ENCODE measurements at places on chromosomes 7 and 10. TPM values are rescaled to one million over a fixed set of nuclear protein-coding genes. Genes with fewer than 3 reads are reported as not detected.

DNA sequence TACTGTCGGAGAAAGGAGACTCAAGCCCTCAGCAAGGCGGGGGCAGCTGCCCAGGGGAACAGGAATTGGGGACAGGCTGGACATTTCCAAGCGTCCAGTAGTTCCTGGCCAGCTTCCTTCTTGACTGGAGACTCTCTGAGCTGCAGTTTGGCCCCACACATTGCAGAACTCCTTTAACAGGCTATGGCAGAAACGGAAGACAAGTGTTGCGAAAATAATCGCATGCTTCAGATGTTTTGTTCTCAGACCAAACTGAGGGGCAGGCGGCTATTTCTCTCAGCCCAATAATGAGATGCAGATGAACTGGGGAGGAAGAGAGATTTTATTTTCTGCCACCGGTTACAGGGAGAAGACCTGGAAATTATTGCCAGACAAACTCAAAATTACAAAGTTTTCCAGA, 88.0 kb upstream of the PFKP start:
- no peak for DNase-seq

DNA sequence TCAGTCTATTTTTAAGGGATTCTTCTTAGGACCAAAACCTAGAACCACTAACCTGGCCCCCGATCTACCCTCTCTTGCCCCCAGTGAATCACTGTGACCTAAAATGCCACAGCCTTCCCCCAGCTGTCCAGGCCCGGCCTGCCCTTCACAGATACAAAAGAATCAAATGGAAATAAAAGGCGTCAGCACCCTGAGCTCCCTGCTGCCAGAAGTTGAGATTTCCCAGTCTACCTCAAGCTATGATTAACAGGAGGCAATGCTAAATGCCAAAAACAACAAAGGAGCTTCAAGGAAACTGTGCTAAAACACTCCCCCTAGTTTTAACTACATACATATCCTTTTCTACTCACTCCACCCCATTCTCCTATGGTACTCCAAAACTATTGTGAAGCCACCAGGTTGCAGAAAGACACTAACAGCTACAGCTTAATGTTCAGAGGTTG, 67.8 kb downstream of the GSAP start:
- no peak for DNase-seq

DNA sequence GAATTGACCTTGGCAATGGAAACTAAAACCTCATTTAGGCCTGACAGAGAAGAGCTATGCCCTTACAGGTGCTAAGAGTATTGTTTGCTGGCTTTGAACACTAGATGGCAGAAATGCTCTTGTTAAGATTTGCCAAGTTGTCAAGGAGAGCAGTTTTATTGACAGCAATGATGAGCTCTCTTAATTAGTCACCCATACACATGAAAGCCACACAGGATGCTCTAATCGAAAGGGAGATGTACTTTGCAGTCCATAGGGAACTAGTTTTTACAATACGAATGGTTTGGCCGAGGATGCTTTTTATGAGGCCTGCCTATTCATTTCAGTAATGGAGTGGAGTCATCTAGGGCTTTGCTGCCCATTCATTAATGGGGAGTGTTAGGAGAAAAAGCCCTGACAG, 45.4 kb upstream of the MBL2 start:
- no peak for DNase-seq

DNA sequence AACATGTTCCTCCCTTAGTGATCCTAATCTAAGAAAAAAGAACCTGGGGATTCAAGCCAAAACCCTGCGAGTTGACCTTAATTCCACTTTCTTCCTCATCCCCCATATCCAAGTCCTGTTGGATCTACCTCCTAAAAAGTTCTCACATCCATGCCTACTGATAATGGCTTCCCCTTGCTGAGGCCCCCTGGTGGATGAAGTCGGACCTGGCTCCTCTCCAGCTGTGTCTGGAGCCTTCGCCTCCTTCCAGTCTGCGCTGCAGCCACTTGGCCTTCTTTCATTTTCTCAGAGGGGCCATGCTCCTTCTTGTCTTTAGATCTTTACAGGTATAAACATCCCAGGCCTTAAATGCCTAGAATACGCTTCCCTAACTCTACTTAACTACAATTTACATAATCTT, 8.1 kb downstream of the PDE1C start:
- DNase-seq: no peak

Gene MAD1L1
- total RNA-seq: 37.1 TPM

DNA sequence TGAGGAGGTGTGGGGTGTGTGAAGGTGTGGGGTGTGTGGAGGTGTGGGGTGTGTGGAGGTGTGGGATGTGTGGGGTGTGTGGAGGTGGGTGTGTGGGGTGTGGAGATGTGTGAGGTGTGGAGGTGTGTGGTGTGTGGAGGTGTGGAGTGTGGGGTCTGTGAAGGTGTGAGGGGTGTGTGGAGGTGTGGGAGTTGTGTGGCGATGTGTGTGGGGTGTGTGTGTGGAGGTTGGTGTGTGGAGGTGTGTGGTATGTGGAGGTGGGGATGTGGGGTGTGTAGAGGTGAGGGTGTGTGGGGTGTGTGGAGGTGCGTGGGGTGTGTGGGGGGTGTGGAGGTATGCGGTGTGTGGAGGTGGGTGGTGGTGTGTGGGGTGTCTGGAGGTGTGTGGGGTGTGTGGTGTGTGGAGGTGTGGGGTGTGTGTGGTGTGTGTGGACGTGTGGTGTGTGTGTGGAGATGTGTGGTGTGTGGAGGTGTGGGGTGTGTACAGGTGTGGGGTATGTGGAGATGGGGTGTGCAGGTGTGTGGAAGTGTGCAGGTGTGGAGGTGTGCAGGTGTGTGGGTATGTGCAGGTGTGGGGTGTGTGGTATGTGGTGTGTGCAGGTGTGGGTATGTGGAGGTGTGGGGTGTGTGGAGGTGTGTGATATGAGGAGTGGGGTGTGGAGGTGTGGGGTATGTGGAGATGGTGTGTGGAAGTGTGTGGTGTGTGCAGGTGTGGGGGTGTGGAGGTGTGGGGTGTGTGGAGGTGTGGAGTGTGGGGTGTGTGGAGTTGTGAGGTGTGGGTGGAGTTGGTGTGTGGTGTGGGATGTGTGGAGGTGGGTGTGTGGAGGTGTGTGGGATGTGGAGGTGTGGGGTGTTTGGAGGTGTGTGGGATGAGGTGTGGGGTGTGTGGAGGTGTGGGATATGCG, 34.5 kb downstream of the SPDYE17 start:
- no peak for DNase-seq

GRCh38 chr7:74155810-74156395, 18.3 kb upstream of the EIF4H start:
- no peak for DNase-seq

Gene CHCHD1
- 16.7 TPM for total RNA-seq

Gene COL26A1
- total RNA-seq: 14.3 TPM

GRCh38 chr7:105493923-105494315, 28.2 kb downstream of the PUS7 start:
- no peak for DNase-seq

- no peak for DNase-seq
Observed at GRCh38 chr7:30465046-30465810, 13.4 kb downstream of the NOD1 start.

Gene NUTM2E
- under 0.01 TPM for total RNA-seq

DNA sequence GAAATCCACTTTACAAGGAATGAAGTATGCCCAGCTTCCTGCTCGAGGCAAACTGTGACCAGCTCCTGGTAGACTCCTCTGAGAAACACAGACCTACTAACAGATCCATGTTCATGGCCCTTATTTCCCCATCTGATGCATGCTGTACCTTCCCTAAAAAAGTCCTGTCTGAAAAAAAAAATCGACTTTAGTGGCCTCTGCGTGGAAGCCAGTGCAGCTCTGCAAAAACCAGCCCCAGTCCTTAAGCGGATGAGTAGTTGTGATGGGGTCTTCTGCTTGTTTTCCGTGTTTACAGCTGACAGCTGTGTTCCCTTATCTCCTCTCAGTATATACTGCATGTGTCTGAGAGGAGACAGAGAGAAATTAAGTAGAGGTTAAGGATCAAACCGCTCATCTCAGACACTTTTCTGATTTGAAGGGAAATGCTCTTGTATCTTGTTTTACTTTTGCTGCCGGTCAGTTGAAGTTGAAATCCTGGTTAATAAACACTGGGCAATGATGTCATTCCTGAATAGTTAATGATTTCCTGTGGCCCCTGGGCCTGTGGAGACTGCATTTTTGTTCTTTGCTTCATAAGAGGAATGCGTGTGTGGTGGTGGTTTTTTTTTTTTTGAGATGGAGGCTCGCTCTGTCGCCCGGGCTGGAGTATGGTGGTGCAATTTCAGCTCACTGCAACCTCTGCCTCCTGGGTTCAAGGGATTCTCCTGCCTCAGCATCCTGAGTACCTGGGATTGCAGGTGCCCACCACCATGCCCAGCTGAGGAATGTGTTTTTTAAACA, 67.6 kb downstream of the DOCK1 start:
- DNase-seq: no peak

DNA sequence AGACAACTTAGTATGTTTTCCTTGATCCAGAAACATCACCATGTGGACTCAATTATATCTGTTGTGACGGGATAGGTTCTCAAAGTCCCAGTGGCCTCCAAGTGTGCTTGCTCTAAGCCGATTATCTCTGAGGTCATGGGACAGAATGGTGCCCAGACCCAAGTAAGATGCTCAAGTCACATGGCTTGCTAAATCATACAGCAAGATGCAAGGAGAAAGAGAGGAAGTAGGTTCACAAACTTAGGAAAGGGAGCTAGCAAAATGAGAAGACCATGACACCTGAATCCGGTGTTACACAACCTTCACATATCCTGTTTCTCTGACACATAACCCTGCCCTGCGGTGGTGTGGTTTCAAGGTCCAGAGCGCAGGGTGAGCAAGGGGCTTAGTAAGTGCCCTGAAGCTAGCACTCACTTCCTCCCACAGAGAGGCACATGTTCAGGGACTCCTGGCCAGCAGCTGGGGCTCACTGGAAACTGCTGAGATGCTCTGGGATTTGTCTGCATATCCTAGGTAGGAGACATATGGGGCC, 590.9 kb upstream of the ANKRD30A start:
- no peak for DNase-seq

GRCh38 chr10:47078393-47079203, 167.4 kb downstream of the PTPN20 start:
- no peak for DNase-seq

Gene SLC18A2
- under 0.01 TPM for total RNA-seq

Gene PCLO
- total RNA-seq: 41.2 TPM

Gene CALHM1
- not detected for total RNA-seq

All from frontal cortex (tissue), 4 donors.